ENCODE measurements at places on chromosomes 1 and 21. TPM values are rescaled to one million over a fixed set of nuclear protein-coding genes. Genes with fewer than 3 reads are reported as not detected.
A peak's percentile ranks its signal among the peaks of the same experiment; 100 is the strongest.

Gene TMEM61
- total RNA-seq: not detected

DNA sequence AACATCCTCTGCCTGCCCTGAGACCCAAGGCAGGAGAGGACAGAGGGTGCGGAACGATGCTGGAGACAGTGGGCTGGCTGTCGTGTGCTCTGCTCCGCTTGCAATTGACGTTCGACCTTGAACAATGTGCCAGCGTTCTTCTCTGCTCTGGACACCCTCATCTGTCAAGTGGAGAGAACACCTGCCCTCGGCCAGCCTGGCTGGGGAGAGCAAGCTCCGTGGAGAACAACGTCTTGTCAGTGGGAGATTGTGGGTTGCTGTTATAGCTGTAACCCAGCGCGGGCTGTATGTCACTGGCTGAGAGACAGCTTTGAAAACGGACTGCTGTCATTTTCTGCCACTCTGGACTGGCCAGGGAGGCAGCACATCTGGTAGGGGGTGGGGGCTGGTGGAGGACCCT, 14.7 kb downstream of the KIAA1614 start:
- H3K27ac ChIP-seq: no peak overlapping the region
- DNase-seq: no peak
- no peak overlapping the region for H3K4me3 ChIP-seq
- H3K36me3 ChIP-seq: no peaks in the 10 kb centered on the region

DNA sequence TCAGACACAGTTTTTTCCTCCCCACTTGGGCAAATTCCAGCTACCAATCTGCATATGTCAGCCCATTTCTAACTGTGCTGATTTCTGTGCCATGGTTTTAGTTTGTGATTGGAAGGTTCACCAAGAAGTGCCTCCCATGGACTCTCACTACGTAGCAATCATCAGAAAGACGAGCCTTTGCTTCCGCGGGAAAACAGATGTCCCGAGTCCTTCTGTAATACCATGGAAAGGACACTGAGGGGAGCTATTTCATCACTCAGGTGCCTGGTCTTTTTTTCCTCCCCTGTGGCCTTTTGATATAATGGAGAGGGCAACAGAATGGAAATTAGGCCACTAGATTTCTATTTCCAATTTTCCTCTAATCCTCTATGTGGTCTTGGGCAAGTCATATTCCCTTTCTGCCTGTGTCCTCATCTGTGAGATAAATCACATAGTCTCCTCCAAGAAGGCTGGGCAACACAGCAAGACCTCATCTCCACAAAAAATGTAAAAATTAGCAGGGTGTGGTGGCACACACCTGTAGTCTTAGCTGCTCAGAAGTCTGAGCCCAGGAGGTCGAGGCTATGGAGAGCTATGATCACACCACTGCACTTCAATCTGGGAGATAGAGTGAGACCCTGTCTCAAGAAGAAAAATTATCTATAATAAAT, 24.8 kb downstream of the LEMD1 start:
- H3K27me3 ChIP-seq: peaks cover 19% of the 10 kb centered on the region
- no peak overlapping the region for H3K4me3 ChIP-seq
- no peak overlapping the region for H3K27ac ChIP-seq
- DNase-seq: peak; percentile 35
- no peaks in the 10 kb centered on the region for H3K36me3 ChIP-seq

GRCh38 chr1:145720556-145720877, 1.2 kb downstream of the CD160 start:
- peaks cover 9% of the 10 kb centered on the region for H3K4me1 ChIP-seq
- H3K27ac ChIP-seq: no peak overlapping the region
- no peaks in the 10 kb centered on the region for H3K36me3 ChIP-seq

DNA sequence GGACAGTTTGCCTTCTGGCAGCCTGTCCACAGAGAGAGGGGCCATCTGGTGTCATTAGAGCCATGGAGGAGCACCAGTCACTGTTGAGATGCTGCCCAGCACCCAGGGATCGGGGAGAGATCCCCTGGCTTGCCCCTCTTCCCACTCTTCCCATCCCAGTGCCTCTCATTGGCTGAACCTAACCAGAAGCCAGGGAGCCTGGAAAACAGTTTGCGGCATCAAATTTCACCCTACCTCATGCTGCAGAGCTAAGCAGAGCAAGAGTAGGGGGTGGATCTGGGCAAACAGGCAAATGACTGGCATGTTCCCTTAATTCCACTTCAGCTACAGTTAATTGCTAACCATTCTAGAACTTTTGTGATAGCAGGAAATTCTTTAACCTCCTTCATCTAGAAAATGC, 19.1 kb downstream of the TRAF5 start:
- no peaks in the 10 kb centered on the region for H3K4me1 ChIP-seq
- no peak for DNase-seq
- H3K4me3 ChIP-seq: no peak overlapping the region
- no peaks in the 10 kb centered on the region for H3K27me3 ChIP-seq

DNA sequence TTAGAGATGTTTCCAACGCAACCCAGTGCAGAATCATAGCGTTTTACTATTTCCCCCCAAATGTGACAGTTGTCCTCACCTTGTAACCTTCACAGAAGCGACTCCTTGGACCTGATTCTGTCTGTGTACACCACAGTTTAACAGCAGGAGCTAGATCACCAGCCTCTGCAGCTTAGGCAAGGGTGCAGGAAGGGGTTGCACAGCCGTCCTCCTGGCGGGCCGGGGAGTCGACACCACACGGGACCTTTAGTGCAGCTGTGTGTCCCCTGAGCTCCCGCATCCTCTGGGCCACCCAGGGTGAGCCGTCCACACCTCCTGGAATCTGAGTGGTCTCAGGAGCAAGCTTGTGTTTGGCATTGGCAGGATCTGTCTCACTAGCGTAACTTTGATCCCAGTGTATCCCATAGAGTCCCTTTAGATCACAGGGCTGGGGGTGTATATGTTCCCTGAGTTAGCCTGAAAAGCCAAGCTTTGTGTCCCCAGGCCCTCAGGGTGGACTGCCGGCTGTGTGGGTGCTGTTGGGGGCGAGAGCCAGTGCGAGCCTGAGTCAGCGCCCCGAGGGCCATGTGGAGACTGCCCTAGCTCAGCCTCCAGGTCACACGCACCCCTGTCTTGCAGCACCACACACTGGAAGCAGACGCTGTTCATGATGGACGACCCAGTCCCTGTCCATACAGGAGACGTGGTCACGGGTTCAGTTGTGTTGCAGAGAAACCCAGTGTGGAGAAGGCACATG, 27.5 kb downstream of the PRMT2 start:
- H3K4me3 ChIP-seq: no peak overlapping the region
- peaks cover 10% of the 10 kb centered on the region for H3K4me1 ChIP-seq
- no peak for DNase-seq
- H3K27ac ChIP-seq: no peak overlapping the region
- H3K27me3 ChIP-seq: peaks cover 4% of the 10 kb centered on the region

DNA sequence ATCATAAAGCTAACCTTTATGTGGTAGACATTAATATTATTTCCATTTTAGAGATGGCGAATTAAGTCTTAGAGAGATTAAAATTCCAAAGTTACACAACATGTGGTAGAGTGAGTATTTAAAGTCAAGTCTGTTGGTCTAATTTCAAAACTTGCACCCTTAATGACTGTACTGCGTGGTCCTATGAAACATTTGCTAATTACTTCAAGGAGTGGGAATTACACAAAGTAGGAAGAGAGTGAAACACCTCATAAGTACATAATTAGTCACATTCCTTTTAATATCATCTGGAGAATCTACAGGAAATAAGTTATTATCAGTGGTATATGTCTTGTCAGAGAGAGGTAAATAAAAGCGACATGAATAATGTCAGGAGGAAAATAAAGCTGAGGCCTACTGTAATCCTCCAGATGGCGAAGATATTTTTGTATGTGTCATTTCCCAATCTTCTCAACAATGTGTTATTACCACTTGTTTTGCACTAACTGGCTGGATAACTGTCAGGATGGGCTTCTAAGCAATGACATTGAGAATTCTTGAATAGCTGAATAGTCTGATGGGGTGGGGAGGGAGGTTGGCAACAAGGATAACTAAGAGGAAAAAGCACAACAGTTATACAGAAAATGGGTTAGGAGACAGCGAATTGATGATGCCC, 95.5 kb downstream of the TNFSF18 start:
- H3K4me1 ChIP-seq: peaks cover 43% of the 10 kb centered on the region
- peak; percentile 85 for DNase-seq
- H3K4me3 ChIP-seq: no peak overlapping the region
- peak overlapping the region; percentile 90 for H3K27ac ChIP-seq
- no peaks in the 10 kb centered on the region for H3K36me3 ChIP-seq
- H3K27me3 ChIP-seq: no peaks in the 10 kb centered on the region

Gene HFM1
- 0.11 TPM for total RNA-seq

- H3K4me1 ChIP-seq: no peaks in the 10 kb centered on the region
- no peak for DNase-seq
- no peak overlapping the region for H3K27ac ChIP-seq
- H3K27me3 ChIP-seq: peaks cover 3% of the 10 kb centered on the region
- H3K36me3 ChIP-seq: peaks cover 8% of the 10 kb centered on the region
Observed at GRCh38 chr21:26835027-26835713, 10.0 kb downstream of the ADAMTS1 start.

DNA sequence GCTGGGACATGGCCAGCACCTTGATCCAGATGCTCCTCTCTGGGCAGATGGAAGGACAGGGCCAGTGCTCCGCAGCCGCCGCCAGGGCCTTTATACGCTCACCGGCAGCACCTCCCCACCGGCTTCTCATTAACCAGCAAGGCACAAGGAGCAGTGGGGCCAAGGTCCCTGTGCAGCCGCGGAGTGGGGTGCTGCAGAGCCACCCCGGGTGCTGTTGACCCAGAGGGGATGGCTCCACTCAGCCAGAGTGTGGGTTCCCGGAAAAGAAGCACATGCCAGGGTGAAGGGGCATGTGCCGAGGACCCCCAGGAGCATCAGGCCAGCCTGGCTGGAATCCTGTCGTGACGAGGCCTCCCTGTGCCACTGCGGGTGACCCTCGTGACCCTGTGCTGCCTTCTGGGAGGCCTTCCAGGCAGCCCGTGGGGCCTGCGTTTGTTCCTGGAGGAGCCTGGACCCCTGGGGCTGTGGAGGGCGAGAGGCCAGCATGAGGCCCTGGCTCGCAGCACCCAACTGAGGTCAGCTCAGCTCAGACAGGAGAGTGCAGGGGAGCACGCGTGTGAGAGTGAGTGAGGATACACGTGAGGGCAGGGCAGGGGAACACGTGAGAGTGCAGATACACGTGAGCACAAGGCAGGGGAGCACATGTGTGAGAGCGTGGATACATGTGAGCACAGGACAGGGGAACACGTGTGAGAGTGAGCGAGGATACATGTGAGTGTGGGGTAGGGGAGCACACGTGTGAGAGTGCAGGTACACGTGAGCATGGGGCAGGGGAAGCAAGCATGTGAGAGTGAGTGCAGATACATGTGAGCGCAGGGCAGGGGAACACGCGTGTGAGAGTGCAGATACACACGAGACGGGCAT, at the start of gene FTCD:
FTCD (minus strand) TSS at position 66 of the 864 bp plus-strand sequence; CDS start at position 10, 56 bp downstream.
- no peaks in the 10 kb centered on the region for H3K4me1 ChIP-seq
- H3K36me3 ChIP-seq: no peaks in the 10 kb centered on the region
- H3K27ac ChIP-seq: no peak within 1 kb of the TSS
- H3K27me3 ChIP-seq: no peaks in the 10 kb centered on the region
- DNase-seq: no peak

DNA sequence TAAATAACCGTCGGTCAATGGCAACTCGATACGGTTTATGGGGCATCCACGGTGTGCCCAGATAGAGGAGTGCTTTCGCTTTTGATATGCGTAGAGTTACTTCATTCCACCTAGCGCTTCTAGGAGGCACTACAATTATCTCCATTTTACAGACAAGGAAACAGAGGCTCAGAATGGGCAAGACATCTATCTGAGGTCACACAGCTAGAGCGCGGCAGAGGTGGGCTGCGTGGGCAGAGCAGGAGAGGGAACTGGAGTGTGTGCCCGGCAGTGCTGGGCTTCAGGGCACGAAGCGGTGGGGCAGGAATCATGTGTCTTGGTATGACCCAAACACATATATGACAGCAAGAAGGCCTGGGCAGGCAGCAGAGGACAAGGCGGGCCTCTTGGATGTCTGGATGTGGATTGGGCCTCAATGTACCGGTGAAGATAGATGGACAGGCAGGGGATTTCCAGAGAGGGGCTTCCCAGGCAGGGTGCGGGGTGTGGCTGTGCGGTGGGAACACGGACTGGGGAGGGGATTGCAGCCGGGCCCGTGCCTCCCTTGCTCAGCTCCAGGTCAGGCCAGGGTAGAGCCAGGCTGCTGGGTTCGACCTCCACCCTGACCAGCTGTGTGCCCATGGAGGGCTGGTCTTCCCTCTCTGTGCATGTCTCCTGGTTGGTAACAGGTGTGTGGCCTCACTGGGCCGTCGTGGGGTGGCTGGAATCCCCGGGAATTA, 21.2 kb downstream of the TP73 start:
- no peaks in the 10 kb centered on the region for H3K4me1 ChIP-seq
- no peaks in the 10 kb centered on the region for H3K36me3 ChIP-seq
- H3K4me3 ChIP-seq: no peak overlapping the region
- H3K27ac ChIP-seq: no peak overlapping the region
- no peaks in the 10 kb centered on the region for H3K27me3 ChIP-seq
- no peak for DNase-seq

Gene EDN2
- total RNA-seq: not detected

- H3K36me3 ChIP-seq: no peaks in the 10 kb centered on the region
- H3K27me3 ChIP-seq: no peaks in the 10 kb centered on the region
Observed at GRCh38 chr1:178932552-178932906, 61.7 kb upstream of the ANGPTL1 start.

- H3K4me3 ChIP-seq: no peak overlapping the region
- H3K27me3 ChIP-seq: no peaks in the 10 kb centered on the region
- DNase-seq: no peak
- no peaks in the 10 kb centered on the region for H3K4me1 ChIP-seq
Observed at GRCh38 chr1:213452501-213452900, 401.5 kb downstream of the RPS6KC1 start.

DNA sequence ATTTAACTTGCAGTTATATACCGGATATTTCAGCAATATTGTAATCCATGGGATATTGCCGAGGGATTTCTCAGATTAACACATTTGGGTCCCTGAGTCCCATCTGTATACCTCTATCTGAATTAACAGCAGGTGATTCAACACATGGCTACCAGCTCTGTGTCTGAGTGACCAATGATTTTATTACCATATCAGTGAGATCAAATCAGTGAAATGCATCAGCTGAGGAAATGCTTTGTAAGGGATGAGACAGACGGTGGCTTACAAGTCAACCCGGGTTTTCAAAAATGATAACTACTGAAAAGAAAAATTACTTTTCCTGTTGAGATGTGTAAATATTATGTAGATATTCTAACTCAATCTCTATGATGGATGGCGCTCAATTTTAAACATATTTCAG, 504.1 kb upstream of the PKN2 start:
- H3K36me3 ChIP-seq: no peaks in the 10 kb centered on the region
- no peak overlapping the region for H3K4me3 ChIP-seq
- peaks cover 6% of the 10 kb centered on the region for H3K4me1 ChIP-seq
- no peaks in the 10 kb centered on the region for H3K27me3 ChIP-seq
- H3K27ac ChIP-seq: no peak overlapping the region

GRCh38 chr1:4638345-4638729, 16.1 kb upstream of the AJAP1 start:
- no peak overlapping the region for H3K27ac ChIP-seq
- DNase-seq: no peak
- no peaks in the 10 kb centered on the region for H3K4me1 ChIP-seq
- H3K4me3 ChIP-seq: no peak overlapping the region
